GM12864 (cell line): ENCODE measurements at places on chromosomes 3 and 15.

DNA sequence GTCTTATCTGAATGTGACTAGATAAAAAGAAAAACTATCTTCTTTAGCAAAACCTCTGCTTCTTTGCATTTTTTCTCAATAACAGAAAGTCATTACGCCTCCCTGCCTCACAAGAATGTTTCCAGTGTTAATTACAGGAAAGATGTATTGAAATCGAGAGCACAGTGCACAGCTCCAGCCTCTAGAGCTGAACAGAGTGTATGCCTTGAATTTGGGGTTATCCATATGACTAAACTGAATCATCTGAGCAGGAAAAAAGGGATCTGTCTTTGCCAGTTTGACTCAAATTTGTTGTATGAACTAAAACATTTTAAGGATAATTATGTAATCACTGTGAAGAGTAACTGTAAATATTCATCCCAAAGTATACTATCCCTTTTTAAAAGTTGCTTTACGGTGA, 149.1 kb upstream of the CGNL1 start:
- no peak for DNase-seq

- no peak for DNase-seq
Observed at GRCh38 chr15:36994790-36995189, 105.6 kb downstream of the MEIS2 start.

DNA sequence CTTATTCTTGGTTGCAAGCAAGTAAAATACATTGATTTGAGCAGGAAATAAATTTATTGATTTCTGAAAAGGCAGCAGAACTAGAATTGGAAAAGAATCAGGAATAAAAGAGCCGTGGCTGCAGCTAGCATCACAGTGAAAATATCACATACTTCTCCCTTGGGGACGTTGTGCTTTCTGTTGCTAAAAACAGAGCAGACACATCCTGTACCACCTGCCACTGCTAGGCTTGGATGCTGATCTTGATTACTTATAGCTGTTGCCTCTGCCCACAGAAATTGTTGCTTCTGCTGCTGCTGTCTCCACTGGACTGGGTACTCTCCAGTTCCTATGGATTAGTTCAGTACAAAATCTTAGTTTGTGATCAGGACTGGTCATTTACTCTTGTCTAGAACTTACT, 283.8 kb downstream of the C3orf38 start:
- peak; percentile 21 for DNase-seq

DNA sequence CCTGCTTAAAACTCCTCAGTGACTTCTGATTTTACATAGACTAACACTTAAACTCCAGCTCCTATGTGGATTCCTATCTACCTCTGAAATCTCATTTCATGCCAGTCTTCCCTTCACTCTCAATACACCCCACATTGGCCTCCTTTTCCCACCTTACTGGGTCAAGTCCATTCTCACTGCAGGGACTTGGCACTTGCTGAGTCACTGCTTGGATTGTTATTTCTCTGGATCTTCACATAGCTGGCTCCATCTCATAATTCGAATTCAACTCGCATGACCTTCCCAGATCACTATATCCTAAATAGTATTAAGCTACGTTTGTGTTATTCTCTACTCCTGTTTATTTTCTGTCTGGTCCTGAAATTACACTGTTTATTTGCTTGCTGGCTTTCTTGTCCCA, 59.6 kb upstream of the FRMD4B start:
- no peak for DNase-seq

GRCh38 chr15:38672814-38673670, 108.4 kb upstream of the RASGRP1 start:
- DNase-seq: peak; percentile 63

DNA sequence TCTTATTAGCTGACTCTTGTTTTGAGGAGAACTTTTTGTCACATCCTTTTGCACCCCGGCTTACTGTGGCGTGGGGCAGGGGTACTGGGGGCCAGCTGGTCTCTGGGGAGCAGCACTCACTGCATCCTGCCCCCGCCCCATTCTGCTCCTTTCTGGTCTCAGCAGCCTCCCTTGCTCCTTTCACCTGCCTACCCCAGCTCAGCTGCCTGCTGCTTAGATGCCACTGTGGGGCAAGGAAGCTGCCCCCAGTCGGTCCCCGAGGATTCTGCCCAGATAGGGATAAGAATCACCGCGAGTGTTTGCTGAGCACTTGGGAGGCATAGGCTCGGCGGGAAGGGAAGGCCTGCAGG, 32.0 kb downstream of the APBA2 start:
- no peak for DNase-seq

DNA sequence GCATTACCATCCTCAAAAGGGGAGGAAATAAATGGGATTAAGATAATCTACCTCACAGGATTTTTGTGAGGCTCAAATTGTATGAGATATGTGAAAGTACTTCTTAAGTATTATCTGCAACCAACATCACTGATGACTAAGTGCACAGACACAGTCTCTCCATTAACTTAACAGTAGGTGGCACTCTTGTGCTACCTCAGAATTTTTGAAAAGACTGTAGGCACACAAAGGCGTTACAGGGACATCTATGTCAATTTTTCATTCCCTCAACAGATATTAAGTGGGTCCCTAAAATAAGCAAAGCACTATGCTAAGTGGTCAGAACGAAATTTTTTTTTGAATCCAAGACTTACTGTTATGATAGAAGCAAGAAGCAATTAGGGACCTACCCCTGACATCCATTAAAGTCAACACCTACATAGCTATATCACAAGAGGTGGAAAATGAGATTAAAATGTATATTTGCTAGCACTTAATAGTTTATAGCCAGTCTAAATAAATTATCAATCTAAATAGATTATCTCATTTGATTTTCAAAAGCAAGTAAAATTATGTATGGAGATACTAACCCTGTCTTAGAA, 52.9 kb downstream of the RYK start:
- DNase-seq: peak; percentile 21

DNA sequence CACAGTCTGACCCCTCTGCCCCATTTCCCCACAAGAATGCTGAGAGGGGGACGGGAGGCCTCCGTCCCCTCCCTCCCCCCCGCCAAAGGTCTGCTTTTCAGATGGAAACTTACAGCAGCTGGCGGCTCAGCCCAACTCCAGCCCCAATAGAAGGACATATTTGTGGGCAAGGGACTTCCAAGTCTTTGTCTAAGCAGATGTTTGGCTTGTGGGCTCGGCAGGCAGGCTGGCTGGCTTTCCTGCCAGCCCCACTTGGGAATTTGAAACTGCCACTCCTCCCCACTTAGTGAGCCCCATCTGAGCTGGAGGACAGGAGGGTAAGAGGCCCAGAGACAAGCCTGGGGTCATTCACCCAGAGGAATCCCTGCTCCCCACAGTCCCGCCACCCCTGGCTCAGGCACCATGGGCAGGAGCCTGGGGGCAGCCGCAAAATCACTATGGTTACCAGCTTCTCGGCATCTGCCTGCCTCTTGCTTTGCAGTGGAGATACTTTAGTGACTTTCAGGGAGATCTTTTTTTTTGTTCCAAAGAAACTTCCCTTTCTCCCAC, 53.6 kb downstream of the LMCD1 start:
- DNase-seq: no peak

- no peak for DNase-seq
Observed at GRCh38 chr3:82556113-82556512, 794.7 kb upstream of the GBE1 start.

GRCh38 chr15:69161878-69162213, 1.4 kb downstream of the GLCE start:
- DNase-seq: no peak

DNA sequence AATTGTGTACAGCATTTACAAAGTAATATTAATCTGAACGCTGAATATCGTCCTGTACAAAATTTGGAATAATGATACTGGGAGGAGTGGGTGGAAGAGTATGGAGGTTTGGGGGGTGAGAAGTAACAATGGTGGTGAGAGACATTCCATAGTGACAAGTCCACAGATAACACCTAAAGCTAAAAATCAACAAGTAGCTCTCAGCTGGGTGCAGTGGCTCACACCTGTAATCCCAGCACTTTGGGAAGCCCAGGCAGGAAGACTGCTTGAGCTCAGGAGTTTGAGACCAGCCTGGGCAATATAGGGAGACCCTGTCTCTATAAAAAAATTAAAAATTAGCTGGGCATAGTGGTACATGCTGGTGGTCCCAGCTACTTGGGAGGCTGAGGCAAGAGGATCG, 5.1 kb downstream of the MRPS25 start:
- DNase-seq: no peak

- DNase-seq: no peak
Observed at GRCh38 chr3:185763347-185764005, 61.4 kb downstream of the IGF2BP2 start.

GRCh38 chr3:24344784-24345439, 149.7 kb downstream of the THRB start:
- no peak for DNase-seq

DNA sequence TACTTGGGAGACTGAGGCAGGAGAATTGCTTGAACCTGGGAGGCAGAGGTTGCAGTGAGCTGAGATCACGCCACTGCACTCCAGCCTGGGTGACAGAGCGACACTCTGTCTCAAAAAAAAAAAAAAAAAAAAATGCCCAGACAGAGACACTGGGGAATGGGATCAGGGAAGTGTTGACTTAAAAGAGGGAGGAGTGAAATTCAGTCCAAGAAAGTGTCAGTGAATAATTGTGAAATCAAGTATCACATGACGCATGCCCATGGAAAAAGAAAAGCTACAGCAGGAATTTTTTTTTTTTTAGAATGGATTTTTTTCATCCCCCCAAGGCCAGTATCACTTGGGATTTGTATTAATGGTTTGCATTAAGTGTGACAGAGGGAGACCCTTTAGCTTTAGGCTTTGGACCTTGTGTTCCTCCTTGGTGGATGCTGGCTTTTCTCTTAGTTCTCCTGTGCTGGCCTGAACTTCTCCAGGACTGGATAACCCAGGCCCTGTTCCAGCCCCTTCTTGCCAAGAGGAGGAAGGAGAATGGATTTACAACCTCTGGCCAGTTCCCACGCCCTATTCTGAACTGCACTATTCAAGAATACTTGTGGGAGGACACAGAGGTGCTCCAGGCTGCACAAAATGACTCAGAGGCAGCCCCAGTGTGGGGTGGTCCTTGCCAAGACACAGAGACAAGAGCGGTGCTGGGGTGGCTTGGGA, 36.7 kb upstream of the ZNF774 start:
- DNase-seq: no peak

DNA sequence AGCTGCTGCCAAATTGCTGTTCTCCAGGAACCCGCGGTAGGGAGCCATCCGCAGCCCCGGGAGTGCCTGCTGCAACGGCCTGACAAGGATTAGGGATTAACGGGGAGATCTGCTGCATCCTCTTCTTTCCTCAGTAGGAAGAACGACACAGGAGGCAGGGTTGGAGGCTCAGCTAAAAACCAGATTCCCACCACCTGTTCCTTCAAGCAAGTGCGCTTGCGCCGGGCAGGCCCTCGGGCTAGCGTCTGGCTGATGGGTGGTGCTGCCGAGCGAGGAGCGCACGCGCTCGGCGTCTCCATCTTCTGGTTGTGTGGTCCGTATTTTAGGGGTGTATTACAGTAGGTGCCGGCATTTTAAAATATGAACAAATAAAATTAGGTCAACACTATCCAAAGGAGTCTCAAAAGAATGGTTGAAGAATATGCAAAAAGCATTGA, 25.4 kb upstream of the SLC25A26 start:
- DNase-seq: no peak

- no peak for DNase-seq
Observed at GRCh38 chr3:133747907-133748639, 1.9 kb downstream of the TF start.

DNA sequence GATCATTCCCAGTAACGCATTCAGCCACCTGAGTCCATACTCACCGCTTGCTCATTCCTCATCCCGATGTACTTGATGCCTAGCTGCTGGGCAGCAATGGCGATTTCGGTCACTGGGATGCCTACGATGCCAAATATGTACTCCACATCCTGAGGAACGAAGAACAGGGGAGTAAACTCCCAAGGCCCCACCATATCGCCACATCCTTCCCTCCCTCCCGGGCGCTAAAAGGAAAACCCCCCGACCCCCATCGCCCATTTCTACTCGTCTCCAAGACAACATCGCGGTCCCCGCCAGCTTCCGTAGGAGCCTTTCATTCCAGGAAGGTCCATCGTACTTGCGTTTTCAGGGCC, 347 bp downstream of the HACL1 start:
- no peak for DNase-seq

DNA sequence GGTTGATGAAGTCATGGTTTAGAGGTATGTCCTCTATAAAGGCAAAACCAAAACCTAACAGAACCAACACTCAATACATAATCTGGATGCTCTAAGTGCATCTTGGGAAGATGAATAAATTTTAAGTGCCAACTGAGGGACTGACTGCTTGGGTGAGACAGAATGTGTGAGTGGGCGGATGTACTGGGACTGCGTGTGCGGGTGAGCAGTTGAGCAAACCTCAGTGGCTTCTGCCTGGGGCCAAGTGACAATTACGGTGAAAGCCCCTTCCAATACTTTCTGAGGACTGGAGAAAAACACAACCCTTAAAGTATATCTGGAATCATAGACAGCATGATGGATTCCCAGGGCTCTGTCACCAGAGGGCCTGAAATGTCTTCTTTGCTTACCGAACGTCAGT, 80.1 kb upstream of the FEZF2 start:
- DNase-seq: no peak

GRCh38 chr15:74324714-74325113, 42.7 kb downstream of the CYP11A1 start:
- DNase-seq: no peak

- no peak for DNase-seq
Observed at GRCh38 chr15:80554560-80554959, 140.6 kb upstream of the ABHD17C start.

GRCh38 chr3:50490424-50490823, 13.0 kb downstream of the CACNA2D2 start:
- DNase-seq: no peak

DNA sequence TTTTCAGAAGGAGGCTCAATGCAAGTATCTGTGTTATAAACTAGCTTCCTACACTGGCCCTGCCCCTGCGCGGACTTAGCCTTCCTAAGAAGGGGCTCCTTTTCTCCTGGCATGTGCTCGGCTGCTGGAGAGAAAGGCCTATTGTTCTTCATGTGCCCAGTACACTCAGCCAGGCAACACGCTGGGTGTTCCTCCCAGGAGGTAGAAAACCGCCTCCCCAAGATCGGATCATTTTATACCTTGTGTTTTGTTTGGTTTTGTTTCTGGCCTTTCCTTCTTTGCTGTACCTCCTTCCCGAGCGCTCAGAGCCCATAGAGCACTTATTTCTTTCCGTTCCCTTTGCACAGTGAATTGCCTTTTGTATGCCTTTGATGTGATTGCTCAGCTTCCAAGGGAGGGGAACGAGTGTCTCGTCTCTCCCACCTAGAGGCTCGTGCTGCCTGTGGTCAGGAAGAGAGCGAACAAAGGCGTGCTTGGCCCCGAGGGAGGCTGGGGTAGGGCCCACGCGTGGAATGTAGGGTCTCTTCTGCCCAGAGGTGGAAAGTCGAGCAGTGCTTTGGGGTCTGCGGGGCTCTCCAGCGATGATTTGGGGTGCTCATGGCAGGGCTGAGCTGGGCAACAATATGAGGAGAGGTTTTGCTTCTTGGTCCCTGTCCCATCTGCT, 30.0 kb downstream of the CCNL1 start:
- DNase-seq: no peak
